Activated T-helper 1 cell treated with anti-CD3 and anti-CD28 coated beads, Interleukin-2, amount 50 U/mL, for 16 hours (primary cell): ENCODE measurements at places on chromosomes 4 and X.

GRCh38 chrX:100944601-100945000 lies 15.9 kb upstream of the XKRX start:
- DNase-seq, result no peak

- no peak for DNase-seq
Observed at GRCh38 chr4:74044677-74045076, 6.2 kb upstream of the CXCL3 start.

GRCh38 chr4:13544606-13545393 lies 492 bp upstream of the NKX3-2 start:
- no peak for DNase-seq

GRCh38 chrX:18075603-18076002 lies 145.1 kb downstream of the BEND2 start:
- DNase-seq, result no peak

DNA sequence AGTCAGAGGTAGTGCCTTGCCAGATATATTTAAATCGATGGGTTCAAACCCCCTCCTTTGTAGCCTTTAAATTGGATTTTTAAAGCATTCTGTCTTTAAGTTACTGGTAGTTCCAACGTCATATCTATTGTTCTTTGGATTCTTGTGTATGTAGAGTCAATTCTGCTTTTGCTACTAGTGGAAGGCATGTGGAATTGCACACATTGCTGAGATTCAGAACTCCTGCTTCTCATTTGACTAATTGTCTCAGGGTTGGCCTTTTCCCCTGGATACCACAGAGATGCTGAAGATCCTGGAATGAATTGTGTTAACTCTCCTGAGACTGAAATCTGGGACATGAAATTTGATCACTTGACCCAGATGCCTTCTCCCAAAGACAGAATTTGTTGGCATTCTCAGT lies 328.3 kb upstream of the RPS6KA3 start:
- no peak for DNase-seq

DNA sequence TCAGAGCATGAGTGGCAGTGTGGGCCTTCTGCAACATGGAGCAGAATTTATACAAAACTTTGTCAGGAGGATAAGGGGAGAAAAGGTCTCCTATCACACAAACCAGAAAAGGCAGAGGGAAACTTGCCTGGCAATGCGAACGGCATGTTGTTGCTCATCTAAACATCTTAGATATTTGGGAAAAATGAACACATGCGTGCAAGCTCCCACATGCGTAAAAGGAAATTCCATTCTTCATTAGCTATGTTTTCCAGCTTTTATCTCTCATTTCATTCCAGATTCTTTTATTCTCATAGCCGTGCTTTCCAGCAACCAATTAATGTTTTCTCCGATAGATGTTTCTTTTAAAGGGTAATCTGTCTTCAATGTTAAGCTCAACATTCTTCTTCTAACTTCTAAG lies 31.3 kb upstream of the GBA3 start:
- DNase-seq, result no peak

DNA sequence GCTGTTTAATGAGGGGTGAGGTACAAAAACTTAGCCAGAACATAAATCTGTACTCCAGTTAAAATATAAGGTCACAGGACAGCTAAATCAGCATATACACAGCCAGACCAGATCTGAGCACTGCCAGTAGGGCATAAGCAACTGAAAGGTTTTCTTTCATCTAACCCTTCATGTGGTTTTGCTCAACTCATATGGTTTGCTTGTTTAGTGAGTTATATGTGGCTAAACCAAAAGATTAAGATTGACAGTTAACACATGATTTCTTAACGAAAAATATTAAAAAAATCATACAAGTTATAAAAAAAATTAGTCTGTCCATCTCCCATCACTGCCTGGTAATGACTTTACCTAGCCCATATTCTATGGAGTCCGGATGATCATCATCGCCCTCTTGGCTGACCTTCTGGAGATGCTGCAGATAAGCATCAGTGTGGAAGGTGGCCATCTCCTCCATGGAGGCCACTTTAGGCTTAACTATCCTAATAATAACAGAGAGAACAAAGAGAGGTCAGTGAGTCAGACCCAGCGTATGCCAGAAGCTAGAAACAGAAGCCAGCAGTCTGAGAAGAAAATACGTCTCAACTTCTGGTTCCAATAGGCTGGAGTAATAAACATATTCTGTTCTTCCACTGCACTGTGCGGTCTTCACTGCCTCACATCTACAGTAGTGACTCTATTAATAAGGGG lies 4.1 kb downstream of the HDAC8 start:
- DNase-seq, result no peak

DNA sequence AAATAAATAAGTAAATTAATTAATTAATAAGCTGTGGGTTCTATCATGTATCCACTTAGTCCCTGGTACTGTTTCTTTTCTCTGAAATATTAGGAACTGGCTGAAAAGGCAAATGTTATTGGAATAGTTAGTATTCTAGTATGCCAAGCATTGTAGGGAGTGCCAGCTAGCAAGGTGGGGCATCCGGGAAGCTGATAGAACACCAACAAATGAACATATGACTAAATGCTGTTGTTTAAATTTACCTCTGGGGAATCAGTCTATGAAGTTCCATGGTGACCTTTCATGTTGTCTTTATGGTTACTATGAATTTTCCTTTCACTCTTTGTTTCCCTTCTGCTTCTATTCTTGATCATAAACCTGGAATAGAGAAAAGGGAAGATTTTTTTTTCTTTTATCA lies 32.7 kb downstream of the NUDT6 start:
- DNase-seq, result no peak

DNA sequence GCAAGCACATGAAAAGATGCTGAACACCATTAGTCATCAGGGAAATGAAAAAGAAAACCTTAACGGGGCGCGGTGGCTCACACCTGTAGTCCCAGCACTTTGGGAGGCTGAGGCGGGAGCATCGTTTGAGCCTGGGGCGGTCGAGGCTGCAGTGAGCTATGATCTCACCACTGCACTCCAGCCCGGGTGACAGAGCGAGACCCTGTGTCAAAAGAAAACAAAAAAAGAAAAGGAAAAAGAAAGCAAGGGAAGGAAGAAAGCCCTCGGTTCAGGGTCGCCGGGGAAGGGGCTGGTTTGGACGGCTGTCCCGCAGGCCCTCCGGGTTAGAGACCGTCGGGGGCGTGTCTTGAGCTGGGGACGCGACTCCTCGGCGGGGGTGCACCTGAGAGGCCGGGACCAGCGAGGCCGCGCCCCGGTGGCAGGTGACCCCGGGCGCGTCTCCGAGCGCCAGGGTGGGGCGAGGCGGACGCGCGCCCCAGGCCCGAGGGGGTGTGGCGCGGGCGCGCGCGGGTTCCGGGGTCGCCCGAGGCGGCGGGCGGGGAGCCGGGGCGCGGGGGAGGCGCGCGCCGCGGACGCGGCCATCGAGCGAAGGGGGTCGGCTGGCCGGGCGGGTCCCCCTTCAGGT lies 478 bp upstream of the PLXNA3 start:
- DNase-seq, result peak; percentile 40

DNA sequence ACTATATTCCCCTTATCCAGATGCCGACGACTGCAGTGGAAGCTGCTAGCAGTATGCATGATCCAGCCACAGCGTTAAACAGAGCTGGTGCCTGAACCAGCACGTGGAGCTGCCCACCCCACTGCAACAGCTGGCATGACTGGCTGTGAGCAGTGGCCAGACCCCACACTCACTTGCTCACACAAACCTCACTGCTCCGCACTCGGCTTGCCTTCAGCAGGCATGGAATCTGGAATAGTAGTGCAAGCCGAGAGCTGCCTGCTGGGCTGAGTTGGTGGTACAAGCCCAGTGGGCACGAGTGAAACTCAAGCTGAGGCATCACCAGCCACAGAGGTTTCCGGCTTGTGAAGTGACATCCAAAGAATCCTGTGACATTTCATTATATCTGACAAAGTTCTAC lies 1197.6 kb downstream of the FAM133A start:
- DNase-seq, result no peak

DNA sequence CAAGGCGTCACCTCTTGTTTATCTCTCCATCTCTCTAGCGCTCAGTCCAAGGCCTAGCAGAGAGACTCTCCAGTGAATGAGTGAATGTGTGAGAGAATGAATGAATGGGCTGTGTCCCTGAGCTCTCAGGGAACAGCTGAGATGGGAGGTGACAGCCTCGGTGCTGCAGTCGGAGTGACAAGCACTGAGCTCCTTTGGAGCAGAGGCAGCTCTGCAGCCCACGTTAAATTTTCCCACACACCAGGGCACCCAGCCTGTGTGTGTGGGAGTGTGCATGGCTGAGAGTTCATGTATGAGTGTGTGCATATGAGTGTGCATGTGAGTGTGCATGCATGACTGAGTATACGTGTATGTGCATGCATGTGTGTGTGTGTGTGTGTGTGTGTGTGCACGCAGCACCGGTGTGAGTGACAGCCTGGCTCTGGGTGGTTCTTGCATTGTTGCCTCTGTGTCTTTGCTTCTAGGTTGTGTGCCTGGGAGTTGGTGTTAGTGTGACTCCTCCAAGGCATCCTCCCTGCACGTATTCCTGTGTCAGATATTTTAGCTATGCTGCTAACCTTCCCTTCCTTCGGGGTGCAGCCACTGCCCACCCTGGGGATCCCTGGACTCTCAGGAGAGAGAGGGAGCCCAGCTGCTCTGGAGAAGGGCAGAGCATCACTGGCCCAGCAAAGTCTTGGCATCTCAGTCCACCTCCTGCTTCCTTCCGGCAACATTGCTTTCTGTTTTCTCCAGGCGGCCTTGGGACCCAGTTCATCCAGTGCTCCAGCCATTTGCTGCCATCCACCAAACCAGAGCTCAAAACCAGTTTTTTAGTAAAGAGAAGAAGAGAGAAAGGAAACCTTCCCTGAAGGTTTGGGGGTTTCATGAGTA lies 98.6 kb downstream of the PPP2R2C start:
- no peak for DNase-seq

DNA sequence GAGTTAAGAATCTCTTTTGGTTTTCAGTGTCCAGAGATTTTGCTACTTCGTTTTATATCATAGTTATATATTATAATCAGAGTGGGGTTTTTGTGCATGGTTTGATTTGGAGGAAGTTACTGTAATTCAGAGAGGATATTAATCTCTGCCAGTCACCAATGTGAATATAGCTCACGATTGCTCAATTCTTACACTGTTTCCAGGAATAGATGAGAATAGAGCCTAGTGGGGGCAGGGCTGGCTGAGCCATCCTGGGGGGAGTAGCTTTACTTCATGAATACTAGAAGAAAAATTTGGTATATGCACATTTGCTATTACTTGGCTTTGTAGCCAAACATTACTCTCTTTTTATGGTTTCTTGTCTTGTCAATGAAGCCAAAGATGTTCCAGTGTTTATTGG lies 60.9 kb upstream of the TRPC3 start:
- DNase-seq, result no peak

DNA sequence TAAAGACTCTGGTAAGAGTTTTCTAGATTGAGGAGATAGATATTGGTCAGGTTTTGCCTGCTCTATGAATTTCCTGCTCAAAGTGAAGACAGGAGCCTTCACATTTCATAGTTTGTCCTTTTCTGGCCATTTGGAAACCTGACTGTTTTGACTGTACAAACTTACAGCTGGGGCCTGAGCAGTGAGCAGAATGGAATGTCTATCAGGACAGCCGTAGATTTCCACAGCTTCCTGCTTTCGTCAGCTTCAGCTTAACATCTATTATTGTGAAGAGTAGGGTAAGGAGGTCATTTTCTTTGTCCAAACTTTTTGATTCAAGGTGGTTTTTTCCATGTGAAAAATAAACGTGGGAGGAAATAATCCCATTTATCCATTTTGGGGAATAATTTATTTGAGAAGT lies 124.3 kb upstream of the DIPK2B start:
- DNase-seq, result no peak

DNA sequence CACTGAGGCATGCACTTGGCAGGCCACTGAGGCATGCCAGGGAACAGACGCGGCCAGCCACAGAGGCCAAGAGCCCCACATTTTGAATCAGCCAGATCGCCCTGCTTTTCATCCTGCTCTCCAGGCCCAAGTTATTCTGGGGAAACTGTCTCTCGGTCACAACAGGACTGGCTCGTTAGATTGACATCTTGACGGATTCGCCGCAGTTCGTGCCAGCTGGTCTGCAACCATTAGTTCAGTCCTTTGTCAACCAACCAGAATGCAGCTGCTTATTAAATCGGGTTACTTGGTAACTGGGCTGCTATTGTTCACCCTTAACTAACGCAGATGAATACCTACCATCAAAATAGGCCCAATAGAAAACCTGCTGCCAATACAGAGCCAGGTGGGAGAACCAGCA lies 16.7 kb downstream of the CLDN34 start:
- DNase-seq, result no peak

GRCh38 chrX:124534536-124534935 lies 188.2 kb downstream of the SH2D1A start:
- DNase-seq, result no peak

- DNase-seq, result no peak
Observed at GRCh38 chr4:168781926-168782325, 228.1 kb downstream of the CBR4 start.

GRCh38 chrX:14303891-14304290 lies 225.4 kb upstream of the GLRA2 start:
- no peak for DNase-seq

- no peak for DNase-seq
Observed at GRCh38 chr4:183284965-183285364, 35.1 kb downstream of the CLDN22 start.

DNA sequence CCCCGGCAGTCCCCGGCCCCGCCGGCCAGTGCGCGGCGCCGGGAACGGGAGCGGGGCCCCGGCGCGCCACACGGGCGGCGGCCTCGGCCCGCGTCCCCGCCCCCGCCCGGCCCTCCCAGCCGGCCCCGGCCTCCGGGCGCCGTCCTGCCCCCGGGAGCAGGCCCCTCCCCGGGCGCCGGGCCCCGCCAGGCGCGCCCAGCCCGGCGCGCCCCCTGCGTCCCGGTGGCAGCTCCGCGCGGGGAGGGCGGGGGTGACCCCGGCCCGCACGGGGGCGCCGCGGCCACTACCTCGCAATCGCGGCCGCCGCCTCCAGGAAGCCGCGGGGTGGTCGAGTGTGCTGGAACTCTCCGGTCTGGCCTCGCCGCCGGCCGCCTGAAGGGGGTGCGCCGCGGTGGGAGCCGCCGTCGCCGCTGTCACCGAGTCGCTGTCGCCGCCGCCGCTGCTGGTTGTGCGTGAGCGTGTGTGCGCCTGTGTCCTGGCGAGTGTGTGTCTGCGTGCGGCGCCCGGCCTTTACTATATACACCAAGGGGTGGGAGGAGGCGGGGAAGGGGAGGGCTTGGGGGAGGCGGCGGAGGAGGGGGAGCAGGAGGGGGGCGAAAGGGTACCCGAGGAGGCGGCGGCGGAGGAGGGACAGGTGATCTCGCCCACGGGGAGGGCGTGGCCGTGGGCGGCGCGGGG lies at the start of gene RAI2:
Gene RAI2, minus strand, starts transcription at position 488 of the 678 bp plus-strand sequence. CDS start 59,288 bp downstream, outside the sequence.
- peak; percentile 3 for DNase-seq

- DNase-seq, result no peak
Observed at GRCh38 chr4:2261853-2262144, at the start of gene MXD4. TSS of gene MXD4 (minus strand) at chr4:2262109. CDS start at chr4:2261980, 129 bp downstream.

GRCh38 chrX:57678686-57679428 lies 1.2 kb downstream of the NLRP2B start:
- DNase-seq, result no peak
